Activated T-cell treated with anti-CD3 and anti-CD28 coated beads, Interleukin-2, amount 50 U/mL, for 24 hours (primary cell): ENCODE measurements at places on chromosomes 4 and X.

DNA sequence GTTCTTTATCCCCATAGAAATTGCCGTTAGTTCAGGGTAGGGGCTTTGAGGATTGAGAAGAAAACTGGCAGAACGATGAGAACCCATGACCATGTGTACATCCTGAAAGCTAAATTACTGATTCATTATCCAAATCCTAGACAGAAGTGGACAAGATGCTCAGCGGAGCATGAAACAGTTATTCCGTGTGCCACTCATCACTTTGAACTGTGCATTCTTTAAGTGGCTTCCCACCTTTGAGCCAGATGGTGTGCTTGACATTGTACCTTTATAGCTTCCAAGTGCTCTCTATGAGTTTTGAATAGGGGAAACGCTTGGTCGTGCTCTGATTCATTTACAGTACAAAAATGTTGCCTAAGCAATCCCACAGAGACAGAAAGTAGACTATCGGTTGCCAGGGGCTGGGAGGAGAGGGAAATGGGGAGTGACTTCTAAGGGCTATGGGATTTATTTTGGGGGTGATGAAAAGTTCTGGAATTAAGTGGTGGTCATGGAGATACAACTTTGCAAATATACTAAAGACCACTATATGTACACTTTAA lies 100.0 kb downstream of the DOCK11 start:
- H3K4me1 ChIP-seq, result peaks cover 8% of the 10 kb centered on the region
- no peak for DNase-seq
- H3K27me3 ChIP-seq, result peaks cover 6% of the 10 kb centered on the region

DNA sequence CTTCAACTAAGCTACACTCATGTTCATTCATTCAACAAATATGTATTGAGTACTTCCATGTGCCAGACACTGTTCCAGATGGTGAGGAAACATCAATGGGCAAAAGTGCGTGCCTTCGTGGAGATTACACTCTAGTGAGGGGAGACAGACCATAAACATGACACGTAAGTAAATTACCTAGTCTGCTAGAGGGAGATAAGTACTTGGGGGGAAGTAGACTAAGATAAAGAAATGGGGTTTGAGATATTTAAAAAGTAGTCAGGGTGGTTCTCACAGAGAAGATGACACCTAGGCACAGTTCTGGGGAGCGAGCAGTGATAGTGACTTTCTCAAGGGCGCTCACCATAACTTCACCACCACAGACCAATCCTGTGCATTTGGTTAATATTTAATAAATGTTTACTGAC lies 11.7 kb downstream of the JCHAIN start:
- H3K27me3 ChIP-seq, result no peaks in the 10 kb centered on the region
- H3K4me1 ChIP-seq, result peaks cover 3% of the 10 kb centered on the region
- no peak overlapping the region for H3K4me3 ChIP-seq
- DNase-seq, result no peak
- H3K36me3 ChIP-seq, result no peaks in the 10 kb centered on the region
- H3K27ac ChIP-seq, result no peak overlapping the region

GRCh38 chrX:119647552-119648420 lies 41.6 kb upstream of the NKRF start:
- peak overlapping the region; percentile 55 for H3K4me3 ChIP-seq
- no peaks in the 10 kb centered on the region for H3K27me3 ChIP-seq
- peak; percentile 71 for DNase-seq
- H3K4me1 ChIP-seq, result peaks cover 44% of the 10 kb centered on the region
- peaks cover 88% of the 10 kb centered on the region for H3K36me3 ChIP-seq

- H3K27me3 ChIP-seq, result peaks cover 10% of the 10 kb centered on the region
- DNase-seq, result no peak
- H3K36me3 ChIP-seq, result no peaks in the 10 kb centered on the region
- no peak overlapping the region for H3K27ac ChIP-seq
Observed at GRCh38 chrX:121165930-121166359, 118.5 kb downstream of the GLUD2 start.

GRCh38 chr4:161252520-161253141 lies 911.2 kb downstream of the FSTL5 start:
- no peaks in the 10 kb centered on the region for H3K4me1 ChIP-seq
- no peak overlapping the region for H3K4me3 ChIP-seq
- H3K27me3 ChIP-seq, result no peaks in the 10 kb centered on the region
- peaks cover 2% of the 10 kb centered on the region for H3K36me3 ChIP-seq
- DNase-seq, result no peak

GRCh38 chr4:186584912-186585311 lies 29.5 kb upstream of the MTNR1A start:
- no peaks in the 10 kb centered on the region for H3K36me3 ChIP-seq
- no peak overlapping the region for H3K27ac ChIP-seq
- peaks cover 4% of the 10 kb centered on the region for H3K27me3 ChIP-seq
- no peaks in the 10 kb centered on the region for H3K4me1 ChIP-seq
- DNase-seq, result no peak
- H3K4me3 ChIP-seq, result no peak overlapping the region

GRCh38 chr4:173269280-173269679 lies 64.9 kb downstream of the HMGB2 start:
- no peak overlapping the region for H3K4me3 ChIP-seq
- no peak overlapping the region for H3K27ac ChIP-seq

- no peaks in the 10 kb centered on the region for H3K27me3 ChIP-seq
- no peak overlapping the region for H3K27ac ChIP-seq
- H3K4me1 ChIP-seq, result peaks cover 1% of the 10 kb centered on the region
- no peak for DNase-seq
- H3K36me3 ChIP-seq, result no peaks in the 10 kb centered on the region
Observed at GRCh38 chr4:76078033-76078613, 3.6 kb downstream of the ART3 start.
